Gastroesophageal sphincter (tissue), 4 donors: ENCODE measurements at places on chromosomes 11 and 22.

- no peak for ATAC-seq
Measured at GRCh38 chr11:71114124-71114851, 138.1 kb downstream of the SHANK2 start.

- ATAC-seq: no peak
Measured at GRCh38 chr22:40233886-40234285, 56.2 kb downstream of the TNRC6B start.

GRCh38 chr11:69842746-69843528 is 23.7 kb upstream of the FGF3 start:
- ATAC-seq: no peak

- no peak for ATAC-seq
Measured at GRCh38 chr11:60929764-60930163, 5.5 kb downstream of the TMEM132A start.

- no peak for ATAC-seq
Measured at GRCh38 chr22:43824724-43825420, 12.8 kb upstream of the EFCAB6 start.

DNA sequence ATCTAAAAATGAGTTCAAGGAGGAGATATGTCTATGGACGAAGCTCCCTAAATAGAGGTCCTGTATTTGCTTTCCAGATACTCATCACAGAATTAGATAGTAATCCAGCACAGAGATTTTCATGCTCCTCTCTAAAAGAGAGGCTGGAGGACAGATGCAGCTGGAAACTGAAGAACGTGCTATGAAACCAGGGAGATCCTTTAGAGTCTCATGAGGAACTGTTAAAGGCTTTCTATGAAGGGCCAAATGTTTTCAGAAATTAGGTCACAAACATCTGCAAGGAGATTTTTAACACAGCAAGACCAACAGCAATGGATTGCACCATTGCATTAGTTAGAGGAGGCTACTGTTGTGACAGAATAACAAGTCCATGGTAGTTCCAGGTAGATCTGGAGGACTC is 95.6 kb upstream of the ARHGAP20 start:
- no peak for ATAC-seq

DNA sequence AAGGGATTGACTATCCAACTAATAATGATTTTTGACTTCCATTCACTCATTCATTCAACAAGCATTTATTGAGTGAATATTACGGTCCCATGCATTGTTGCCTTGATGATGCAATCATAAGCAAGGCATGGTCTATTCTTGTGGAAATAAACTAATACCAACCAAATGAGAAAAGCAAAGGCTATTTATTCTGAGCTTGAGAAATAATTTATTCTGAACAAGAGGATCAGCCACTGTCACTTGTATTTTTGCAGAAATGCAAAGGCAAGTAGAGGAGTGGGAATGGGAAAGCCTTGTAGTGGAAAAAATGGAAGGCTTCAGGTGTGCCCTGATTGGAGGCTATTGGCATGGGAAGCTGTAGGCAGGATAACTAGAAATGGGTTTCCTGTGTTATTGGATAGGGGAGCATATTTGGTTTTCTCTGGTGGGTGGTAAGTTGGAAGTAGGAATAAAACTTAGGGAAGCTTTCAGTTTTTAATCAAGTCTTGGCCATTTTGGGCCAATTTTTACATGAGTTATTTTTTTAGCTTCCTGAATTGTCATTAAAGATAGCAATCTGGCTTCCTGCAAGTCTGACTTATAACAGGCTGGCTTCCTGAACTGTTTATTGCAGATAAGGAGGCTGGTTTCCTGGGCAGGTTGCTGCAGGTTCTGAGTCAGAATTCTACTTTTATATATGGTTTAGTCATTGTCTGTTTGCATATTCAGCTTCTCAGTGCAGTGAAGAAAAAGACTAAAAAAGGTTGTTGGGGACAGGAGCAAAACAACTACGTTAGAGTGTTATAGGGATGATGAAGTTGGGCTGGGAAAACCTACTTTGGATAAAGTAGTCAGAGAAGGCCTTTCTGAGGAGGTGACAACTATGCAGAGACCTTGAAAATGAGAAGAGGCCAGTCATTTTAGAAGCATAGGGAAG is 106.7 kb downstream of the APIP start:
- no peak for ATAC-seq

GRCh38 chr11:111185266-111185665 is 60.3 kb upstream of the POU2AF2 start:
- ATAC-seq: no peak

DNA sequence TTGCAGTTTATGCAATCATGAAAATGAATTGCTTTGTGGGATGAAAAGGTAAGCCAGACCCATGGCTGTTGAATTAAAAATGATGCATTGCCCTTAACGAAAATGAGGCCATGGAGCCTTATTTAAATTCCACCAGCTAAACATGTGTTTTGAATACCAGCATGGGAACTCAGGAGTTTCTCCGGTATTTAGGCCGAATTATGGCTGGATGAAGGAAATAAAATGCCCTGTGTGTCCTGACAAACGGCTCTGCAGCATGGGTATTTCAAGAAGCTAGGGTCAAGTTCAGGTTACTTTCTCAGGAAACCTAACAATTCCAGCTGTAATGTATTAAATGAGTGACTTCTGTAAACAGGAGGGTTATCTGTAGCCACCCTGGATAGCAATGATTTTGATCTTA is 38.3 kb downstream of the AMOTL1 start:
- ATAC-seq: no peak

- no peak for ATAC-seq
Measured at GRCh38 chr11:28887681-28888080, 779.5 kb downstream of the METTL15 start.
